ENCODE measurements at places on chromosomes 4 and X. TPM values are rescaled to one million over a fixed set of nuclear protein-coding genes. Genes with fewer than 3 reads are reported as not detected.

Gene NUDT9
- total RNA-seq: 38.5 TPM

Gene AMTN
- total RNA-seq: 0.26 TPM

GRCh38 chr4:40606239-40606767, 23.4 kb downstream of the RBM47 start:
- H3K27me3 ChIP-seq: no peaks in the 10 kb centered on the region
- no peaks in the 10 kb centered on the region for H3K4me1 ChIP-seq
- no peaks in the 10 kb centered on the region for H3K36me3 ChIP-seq
- DNase-seq: no peak
- H3K4me3 ChIP-seq: no peak overlapping the region

GRCh38 chrX:136814847-136815750, 34.4 kb upstream of the ARHGEF6 start:
- H3K36me3 ChIP-seq: no peaks in the 10 kb centered on the region
- H3K27ac ChIP-seq: no peak overlapping the region
- H3K4me1 ChIP-seq: no peaks in the 10 kb centered on the region
- no peak for DNase-seq

Gene CTAG2
- total RNA-seq: 4.2 TPM

Gene RXFP1
- not detected for total RNA-seq

Gene ZFP92
- not detected for total RNA-seq

DNA sequence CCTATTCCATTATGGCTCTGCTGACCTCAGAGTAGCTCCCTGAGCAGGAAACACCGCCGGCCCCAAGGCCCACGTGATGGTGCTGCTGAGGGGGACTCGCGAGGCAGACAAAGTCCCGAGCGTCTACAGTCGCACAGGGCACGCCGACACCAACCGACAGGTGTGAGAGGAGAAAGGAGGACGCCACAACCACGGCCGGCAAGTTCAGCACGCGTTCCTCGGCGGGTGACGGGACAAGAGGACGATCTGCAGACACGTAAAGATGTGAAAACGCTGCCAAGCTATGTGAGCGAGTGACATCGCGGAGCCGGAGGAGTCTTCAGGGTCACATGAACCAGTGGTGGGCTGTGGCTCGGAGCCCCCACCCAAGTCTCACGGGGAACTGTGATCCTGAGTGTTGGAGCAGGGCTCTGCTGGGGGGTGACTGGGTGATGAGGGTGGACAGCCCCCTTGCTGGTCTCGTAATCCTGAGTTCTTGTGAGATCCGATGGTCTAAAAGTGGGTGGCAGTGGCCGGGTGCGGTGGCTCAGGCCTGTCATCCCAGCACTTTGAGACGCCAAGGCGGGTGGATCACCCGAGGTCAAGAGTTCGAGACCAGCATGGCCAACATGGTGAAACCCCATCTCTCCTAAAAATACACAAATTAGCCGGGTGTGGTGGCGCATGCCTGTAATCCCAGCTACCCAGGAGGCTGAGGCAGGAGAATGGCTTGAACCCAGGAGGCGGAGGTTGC, 34.0 kb downstream of the PPP2R3B start:
- no peak for DNase-seq
- H3K27ac ChIP-seq: no peak overlapping the region
- H3K4me3 ChIP-seq: no peak overlapping the region
- no peaks in the 10 kb centered on the region for H3K4me1 ChIP-seq
- no peaks in the 10 kb centered on the region for H3K27me3 ChIP-seq

GRCh38 chr4:182225257-182225852, 17.8 kb upstream of the TENM3 start:
- H3K4me1 ChIP-seq: no peaks in the 10 kb centered on the region
- H3K36me3 ChIP-seq: no peaks in the 10 kb centered on the region
- no peak overlapping the region for H3K27ac ChIP-seq
- DNase-seq: no peak
- no peak overlapping the region for H3K4me3 ChIP-seq
- no peaks in the 10 kb centered on the region for H3K27me3 ChIP-seq

DNA sequence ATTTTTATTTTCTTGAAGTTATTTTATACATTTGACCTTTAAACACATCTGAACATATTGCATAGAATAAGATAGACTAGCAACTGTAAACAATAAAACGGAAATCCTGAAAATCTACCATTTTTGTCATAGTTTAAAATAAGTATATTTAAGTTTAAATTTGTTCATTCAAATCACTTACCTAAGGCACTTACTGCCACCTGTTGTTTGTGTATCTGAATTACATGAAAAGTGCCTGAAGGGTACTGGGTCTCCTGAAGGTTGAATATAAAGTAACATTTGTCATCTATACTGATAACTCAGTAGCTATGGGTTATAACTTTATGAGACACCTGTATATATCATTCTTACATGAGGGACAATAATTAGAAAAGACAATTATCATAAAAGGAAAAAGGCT, 38.6 kb downstream of the TRPC5 start:
- peak; percentile 60 for DNase-seq
- no peak overlapping the region for H3K4me3 ChIP-seq
- H3K36me3 ChIP-seq: no peaks in the 10 kb centered on the region
- no peaks in the 10 kb centered on the region for H3K4me1 ChIP-seq

Gene MGAT4D
- total RNA-seq: not detected

- no peaks in the 10 kb centered on the region for H3K27me3 ChIP-seq
- peaks cover 6% of the 10 kb centered on the region for H3K4me1 ChIP-seq
- H3K27ac ChIP-seq: no peak overlapping the region
These were observed 41.4 kb upstream of the NDST4 start for GRCh38 chr4:115154826-115155225.

GRCh38 chr4:190121759-190122158, 51.8 kb upstream of the DUX4 start:
- no peaks in the 10 kb centered on the region for H3K27me3 ChIP-seq
- H3K27ac ChIP-seq: no peak overlapping the region
- no peak for DNase-seq
- H3K4me3 ChIP-seq: no peak overlapping the region

- H3K4me3 ChIP-seq: no peak overlapping the region
- DNase-seq: no peak
- H3K4me1 ChIP-seq: peaks cover 6% of the 10 kb centered on the region
- no peaks in the 10 kb centered on the region for H3K27me3 ChIP-seq
- no peak overlapping the region for H3K27ac ChIP-seq
These were observed 176.2 kb downstream of the RAPGEF2 start for GRCh38 chr4:159279084-159279483.

Gene ARHGAP4
- total RNA-seq: 8.2 TPM

DNA sequence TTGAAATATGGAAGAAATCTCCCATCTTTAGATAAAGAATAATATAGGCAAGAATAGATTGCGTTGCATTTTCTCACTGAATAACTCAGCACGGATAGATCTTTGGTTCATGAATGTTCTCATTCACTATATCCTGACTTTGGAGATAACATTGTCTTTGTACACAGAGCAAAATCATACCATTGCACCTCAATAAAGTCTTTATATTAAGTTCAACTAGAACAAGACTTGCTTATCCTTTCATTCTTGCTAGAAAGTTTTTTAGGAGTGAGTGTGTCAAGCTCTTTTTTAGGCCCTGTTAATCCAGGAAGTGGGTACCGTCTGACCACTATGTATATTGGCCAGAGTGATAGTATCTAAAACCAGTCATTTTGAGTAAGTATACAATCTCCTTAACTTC, 658.7 kb downstream of the FSTL5 start:
- DNase-seq: no peak
- no peak overlapping the region for H3K27ac ChIP-seq
- no peaks in the 10 kb centered on the region for H3K36me3 ChIP-seq
- no peak overlapping the region for H3K4me3 ChIP-seq
- H3K27me3 ChIP-seq: no peaks in the 10 kb centered on the region
- no peaks in the 10 kb centered on the region for H3K4me1 ChIP-seq

- H3K27ac ChIP-seq: no peak overlapping the region
- no peak overlapping the region for H3K4me3 ChIP-seq
- DNase-seq: no peak
- no peaks in the 10 kb centered on the region for H3K27me3 ChIP-seq
- H3K36me3 ChIP-seq: no peaks in the 10 kb centered on the region
These were observed 39.7 kb downstream of the LGI2 start for GRCh38 chr4:24991015-24991414.

GRCh38 chr4:123510221-123510620, 113.6 kb downstream of the SPRY1 start:
- H3K27me3 ChIP-seq: no peaks in the 10 kb centered on the region
- DNase-seq: peak; percentile 18
- H3K27ac ChIP-seq: no peak overlapping the region
- H3K36me3 ChIP-seq: no peaks in the 10 kb centered on the region

Gene GIMD1
- total RNA-seq: not detected

GRCh38 chr4:972651-973424, 531 bp downstream of the DGKQ start:
- no peaks in the 10 kb centered on the region for H3K36me3 ChIP-seq
- peak overlapping the region; percentile 75 for H3K4me3 ChIP-seq
- no peaks in the 10 kb centered on the region for H3K27me3 ChIP-seq
- H3K27ac ChIP-seq: no peak overlapping the region

- H3K36me3 ChIP-seq: no peaks in the 10 kb centered on the region
- H3K4me3 ChIP-seq: peak overlapping the region; percentile 81
- DNase-seq: no peak
These were observed 1.2 kb upstream of the CNKSR2 start for GRCh38 chrX:21373001-21373400.

DNA sequence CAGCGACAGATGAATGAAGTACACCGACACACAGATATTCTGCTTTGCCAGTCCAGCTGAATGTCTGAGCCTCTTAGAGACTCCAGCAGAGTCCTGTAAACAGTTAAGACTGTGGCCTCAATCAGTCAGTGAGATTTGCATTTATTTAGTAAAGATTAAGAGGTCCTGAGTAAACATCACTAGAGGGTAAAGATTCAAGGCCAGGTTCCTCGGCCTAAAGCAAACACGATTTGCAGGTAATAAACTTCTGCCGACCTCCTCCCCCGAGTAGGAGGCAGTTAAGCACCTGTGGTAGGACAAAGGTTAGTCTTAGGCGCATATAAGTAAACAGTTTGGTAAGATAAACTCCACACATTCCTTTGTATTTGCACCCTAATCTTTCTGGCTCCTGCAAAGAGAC, 99.6 kb downstream of the CFAP47 start:
- H3K4me3 ChIP-seq: no peak overlapping the region
- H3K27ac ChIP-seq: no peak overlapping the region
- no peak for DNase-seq
- H3K4me1 ChIP-seq: no peaks in the 10 kb centered on the region
- H3K27me3 ChIP-seq: no peaks in the 10 kb centered on the region

DNA sequence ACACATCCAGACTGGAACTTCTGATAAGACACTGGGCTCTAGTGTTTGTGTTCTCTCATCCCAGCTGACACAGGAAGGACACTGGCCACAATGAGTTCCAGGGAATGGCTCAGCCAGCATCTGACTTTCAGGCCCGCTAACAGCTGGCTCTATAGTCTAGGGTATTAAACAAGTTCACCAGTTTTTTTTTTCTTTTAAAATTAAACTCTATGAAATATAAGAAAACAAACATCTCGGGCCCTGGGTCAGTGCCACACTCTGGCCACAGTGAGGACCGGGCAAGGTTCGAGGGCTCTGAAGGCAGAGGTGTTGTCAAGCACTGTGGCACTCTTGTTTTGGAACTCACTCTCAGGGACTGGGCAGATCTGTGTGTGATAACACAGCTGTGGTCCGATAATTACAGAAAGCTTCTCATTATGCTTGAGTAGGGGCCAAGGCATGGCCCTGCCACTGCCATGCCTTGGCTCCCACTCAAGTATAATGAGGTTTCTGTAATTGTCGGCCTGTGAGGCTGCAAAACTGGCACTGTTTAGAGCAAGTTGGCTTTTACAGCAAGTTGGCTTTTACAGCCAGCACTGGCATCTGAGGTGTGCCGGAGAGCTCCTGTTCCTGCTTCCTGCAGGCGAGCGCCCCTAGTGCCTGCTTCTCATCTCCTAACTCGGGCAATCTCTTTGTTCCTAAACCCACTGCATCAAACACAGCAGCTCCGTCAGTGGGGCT, 62.8 kb downstream of the PPP1R2C start:
- no peaks in the 10 kb centered on the region for H3K27me3 ChIP-seq
- no peaks in the 10 kb centered on the region for H3K36me3 ChIP-seq

GRCh38 chrX:19839770-19840254, 47.6 kb downstream of the SH3KBP1 start:
- no peaks in the 10 kb centered on the region for H3K27me3 ChIP-seq
- H3K27ac ChIP-seq: no peak overlapping the region
- H3K4me1 ChIP-seq: peaks cover 9% of the 10 kb centered on the region
- no peak overlapping the region for H3K4me3 ChIP-seq

GRCh38 chr4:153655928-153656327, 28.2 kb upstream of the TLR2 start:
- no peak overlapping the region for H3K27ac ChIP-seq
- H3K4me1 ChIP-seq: no peaks in the 10 kb centered on the region
- H3K36me3 ChIP-seq: no peaks in the 10 kb centered on the region
- H3K4me3 ChIP-seq: no peak overlapping the region
- H3K27me3 ChIP-seq: no peaks in the 10 kb centered on the region
- DNase-seq: no peak

Gene CSN3
- not detected for total RNA-seq

Gene CDS1
- total RNA-seq: 1.6 TPM

DNA sequence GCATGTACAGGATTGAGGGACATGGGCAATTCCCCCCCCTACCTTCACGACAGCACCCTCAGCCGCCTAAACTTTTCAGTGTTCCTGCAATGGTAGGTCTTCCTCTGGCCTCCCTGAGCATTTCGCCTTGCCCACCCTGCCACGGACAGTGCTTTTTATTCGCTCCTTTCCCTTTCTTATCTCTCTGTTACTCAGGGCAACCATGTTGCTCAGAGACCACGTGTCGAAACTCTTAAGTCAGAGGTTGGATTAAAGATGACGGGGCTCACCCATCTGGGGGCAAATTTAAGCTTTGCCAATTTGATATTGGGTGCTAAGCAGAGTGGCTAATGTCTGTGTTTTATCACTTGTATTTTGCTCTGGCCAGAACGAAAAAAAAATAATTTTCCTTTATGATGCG, 20.4 kb downstream of the TENM3 start:
- no peak overlapping the region for H3K27ac ChIP-seq
- no peaks in the 10 kb centered on the region for H3K4me1 ChIP-seq
- no peaks in the 10 kb centered on the region for H3K27me3 ChIP-seq
- no peaks in the 10 kb centered on the region for H3K36me3 ChIP-seq

GRCh38 chrX:20132666-20133065, 9.0 kb downstream of the EIF1AX start:
- H3K4me3 ChIP-seq: no peak overlapping the region
- H3K27ac ChIP-seq: no peak overlapping the region
- no peak for DNase-seq
- no peaks in the 10 kb centered on the region for H3K27me3 ChIP-seq

Gene HELT
- not detected for total RNA-seq

GRCh38 chr4:3732076-3733028, 33.8 kb upstream of the ADRA2C start:
- DNase-seq: no peak
- H3K36me3 ChIP-seq: no peaks in the 10 kb centered on the region
- H3K4me1 ChIP-seq: no peaks in the 10 kb centered on the region
- no peak overlapping the region for H3K4me3 ChIP-seq
- H3K27me3 ChIP-seq: peaks cover 2% of the 10 kb centered on the region

Gene FBXO8
- total RNA-seq: 7.8 TPM

DNA sequence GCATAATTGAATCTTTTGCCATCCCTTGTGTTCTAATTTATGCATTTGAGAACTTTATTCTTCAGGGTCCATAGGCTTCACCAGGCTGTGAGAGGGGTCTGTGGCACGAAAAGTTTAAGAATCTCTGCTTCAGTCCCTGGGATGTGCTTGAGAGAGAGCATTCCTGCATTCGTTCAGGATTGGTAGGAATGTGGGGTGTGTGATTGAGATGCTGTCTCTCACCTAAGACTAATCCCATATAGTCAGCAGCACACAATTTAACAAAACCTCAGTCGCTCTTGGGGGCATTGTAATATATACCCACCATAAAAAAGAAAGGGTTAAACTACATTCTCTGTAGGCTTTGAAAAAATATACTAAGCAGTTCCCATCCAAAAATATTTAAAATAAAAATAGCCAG, 41.7 kb downstream of the PTTG2 start:
- H3K27me3 ChIP-seq: no peaks in the 10 kb centered on the region
- no peak overlapping the region for H3K4me3 ChIP-seq
- H3K4me1 ChIP-seq: peaks cover 20% of the 10 kb centered on the region
- no peaks in the 10 kb centered on the region for H3K36me3 ChIP-seq
- no peak for DNase-seq
- H3K27ac ChIP-seq: no peak overlapping the region

Gene PDZD4
- 7.1 TPM for total RNA-seq
